Stimulated activated CD4-positive, alpha-beta T cell treated with anti-CD3 and anti-CD28 coated beads, Interleukin-15, amount 100 ng/mL, for 1 hour (primary cell): ENCODE measurements at places on chromosomes 6 and 20.
A peak's percentile ranks its signal among the peaks of the same experiment; 100 is the strongest.

GRCh38 chr6:128064540-128064895 lies 163.7 kb upstream of the THEMIS start:
- no peak for DNase-seq

DNA sequence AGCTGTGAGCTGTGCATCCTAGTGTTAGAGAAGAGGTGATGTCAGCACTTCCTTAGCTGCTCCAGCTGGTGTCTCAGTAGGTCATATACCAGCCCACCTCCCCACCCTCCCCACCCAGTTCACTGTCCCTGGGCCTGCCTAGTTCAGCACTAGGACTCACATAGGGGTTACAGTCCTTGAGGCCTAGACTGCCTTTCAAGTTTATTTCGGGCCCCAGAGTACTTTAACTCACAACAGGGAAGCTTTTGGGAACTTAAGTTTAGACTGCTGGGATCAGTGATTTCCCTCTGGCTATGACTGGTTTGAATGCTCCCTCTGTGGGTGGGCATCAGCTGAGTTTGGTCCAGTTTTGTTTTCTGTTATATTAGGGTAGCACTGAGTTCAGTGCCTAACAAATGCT lies 139.2 kb upstream of the MMS22L start:
- DNase-seq = no peak

GRCh38 chr6:40477246-40478126 lies 109.7 kb downstream of the LRFN2 start:
- DNase-seq = no peak

GRCh38 chr6:158361068-158361467 lies 48.8 kb downstream of the TULP4 start:
- DNase-seq = no peak

DNA sequence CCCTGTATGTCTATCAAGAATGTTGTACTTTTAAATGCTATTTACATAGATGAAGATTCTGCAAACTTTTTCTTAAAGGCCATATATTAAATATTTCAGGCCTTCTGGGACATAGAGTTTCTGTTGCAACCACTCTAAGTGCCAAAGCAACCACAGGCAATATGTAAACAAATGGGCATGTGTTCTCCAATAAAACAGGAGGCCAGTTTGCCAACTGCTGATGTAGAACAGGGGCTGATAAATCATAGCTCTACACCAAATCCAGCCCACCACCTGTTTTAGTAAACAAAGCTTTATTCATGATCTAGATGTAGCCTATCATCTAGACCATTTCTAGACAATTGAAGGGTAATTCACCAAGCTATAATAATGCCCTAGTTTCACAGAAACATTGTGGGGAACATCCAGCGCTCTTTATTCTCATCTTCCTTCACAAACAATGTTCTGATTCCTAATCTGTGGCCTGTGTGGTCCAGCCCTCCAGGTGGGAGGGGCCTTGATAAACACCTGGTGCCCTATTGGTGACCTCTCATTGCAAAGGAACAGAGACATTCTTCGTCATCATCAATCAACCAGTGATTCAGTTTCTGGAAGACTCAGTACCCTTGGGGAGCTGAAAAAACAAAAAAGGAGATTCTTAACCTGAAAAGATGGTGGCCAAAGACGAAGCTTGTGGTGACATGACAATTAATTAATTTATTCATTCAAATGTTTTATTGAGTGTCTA lies 80.2 kb downstream of the PREP start:
- no peak for DNase-seq

- no peak for DNase-seq
These were observed 8.8 kb downstream of the SLC22A16 start for GRCh38 chr6:110467566-110468140.

DNA sequence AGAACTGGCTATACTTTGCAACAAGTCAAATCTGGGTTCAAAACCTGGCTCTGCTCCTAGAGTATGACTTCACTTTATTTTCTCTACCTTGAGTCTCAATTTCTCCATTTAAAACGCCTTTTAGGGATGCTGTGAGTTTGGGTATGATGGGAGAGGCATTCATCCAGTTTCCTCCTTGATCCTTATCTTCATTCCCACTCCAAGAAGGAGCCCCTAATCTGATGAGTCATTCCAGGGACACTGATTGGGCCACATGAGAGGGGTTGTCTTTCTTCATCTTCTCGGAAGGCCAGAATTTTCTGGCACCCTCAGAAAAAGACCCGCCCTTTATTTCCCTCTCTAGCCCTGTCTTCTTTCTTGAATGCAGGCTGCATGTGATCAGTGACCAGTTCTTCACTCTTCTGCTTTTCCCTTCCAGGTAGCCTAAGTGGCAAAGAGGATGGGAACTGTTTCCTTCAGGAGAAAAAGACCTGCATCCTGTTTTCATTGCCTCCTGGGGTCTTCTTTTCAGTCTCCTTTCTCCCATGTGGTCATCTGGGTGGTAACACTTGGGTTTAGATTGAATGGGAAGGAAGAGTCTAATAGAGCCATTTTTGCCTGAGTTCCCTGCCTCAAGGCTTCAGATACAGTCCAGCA lies 32.1 kb upstream of the PNRC1 start:
- DNase-seq = no peak

GRCh38 chr6:108960601-108961000 lies 112.4 kb downstream of the ARMC2 start:
- no peak for DNase-seq

GRCh38 chr20:50194422-50194830 lies 3.8 kb downstream of the CEBPB start:
- no peak for DNase-seq

DNA sequence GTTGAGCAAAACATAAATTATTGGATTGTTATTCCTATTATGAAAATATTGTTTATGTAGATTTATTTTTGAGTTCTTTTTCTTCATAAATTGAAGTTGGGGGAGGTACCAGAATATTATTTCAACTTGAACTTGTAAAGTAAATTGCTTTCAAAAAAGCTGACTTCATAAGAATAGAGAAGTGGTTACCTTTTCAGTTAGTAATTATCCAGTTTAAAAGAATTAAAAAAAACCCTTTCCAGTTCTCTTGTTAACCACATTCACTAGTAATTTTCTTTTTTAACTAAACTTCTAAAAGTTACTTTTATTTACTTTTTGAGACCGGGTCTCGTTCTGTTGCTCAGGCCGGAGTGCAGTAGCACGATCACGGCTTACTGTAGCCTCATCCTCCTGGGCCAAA lies 124.3 kb downstream of the CDKAL1 start:
- DNase-seq = no peak

DNA sequence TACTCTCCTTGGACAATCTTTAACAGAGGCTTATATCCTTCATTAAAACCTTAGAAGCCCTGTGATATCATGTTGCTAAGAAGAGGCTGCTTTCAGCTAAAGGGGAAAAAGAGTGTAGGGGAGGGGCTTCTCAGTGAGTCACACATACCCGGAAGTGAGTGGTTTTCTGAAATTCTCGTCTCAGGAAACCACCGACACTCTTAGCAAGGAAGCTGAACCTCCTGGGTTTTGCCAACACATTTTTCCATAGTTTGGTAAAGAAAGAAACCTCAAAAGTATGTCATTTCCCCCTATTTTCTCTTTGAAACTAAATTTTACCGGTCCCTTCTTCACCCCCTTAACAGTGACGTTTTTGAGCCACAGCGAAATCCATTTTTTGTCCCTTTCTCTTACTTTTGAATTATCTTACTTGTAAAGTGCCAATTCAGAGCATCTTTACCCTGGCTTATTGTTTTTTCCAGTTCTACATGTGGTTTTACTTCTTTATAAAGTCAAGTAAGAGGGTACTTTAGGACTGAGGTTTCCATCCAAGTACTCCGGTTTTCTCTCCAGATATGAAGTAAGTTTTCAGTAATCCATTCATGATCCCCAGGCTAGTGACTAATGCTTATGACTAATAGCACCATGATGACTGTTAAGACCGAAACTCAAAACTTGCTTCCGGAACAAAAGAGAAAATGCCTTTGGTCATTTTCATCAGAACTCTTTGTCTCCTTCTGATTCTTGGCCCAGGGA lies 219.3 kb downstream of the ARHGAP18 start:
- no peak for DNase-seq

- DNase-seq = no peak
These were observed 47.7 kb downstream of the COL12A1 start for GRCh38 chr6:75158176-75158575.

DNA sequence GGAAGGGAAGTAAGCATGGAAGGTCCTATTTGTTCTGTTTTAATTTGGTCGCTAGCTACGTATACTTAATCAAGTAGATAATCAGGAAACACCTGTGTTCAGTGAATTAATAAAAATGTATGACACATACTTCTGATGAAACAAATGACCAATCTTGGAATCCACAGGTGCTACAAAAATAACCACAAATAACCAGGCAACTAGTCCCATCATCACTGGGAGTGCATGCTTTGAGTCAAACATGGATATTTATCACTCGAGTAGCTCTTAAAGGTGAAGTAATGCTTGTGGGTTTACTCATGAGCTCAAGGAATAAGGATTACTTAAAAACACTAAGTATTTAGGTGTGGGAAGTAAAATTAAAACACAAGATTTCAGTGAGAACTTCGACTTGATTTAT lies 285.6 kb upstream of the ID4 start:
- no peak for DNase-seq

GRCh38 chr20:1937316-1937976 lies 42.2 kb downstream of the SIRPA start:
- no peak for DNase-seq

DNA sequence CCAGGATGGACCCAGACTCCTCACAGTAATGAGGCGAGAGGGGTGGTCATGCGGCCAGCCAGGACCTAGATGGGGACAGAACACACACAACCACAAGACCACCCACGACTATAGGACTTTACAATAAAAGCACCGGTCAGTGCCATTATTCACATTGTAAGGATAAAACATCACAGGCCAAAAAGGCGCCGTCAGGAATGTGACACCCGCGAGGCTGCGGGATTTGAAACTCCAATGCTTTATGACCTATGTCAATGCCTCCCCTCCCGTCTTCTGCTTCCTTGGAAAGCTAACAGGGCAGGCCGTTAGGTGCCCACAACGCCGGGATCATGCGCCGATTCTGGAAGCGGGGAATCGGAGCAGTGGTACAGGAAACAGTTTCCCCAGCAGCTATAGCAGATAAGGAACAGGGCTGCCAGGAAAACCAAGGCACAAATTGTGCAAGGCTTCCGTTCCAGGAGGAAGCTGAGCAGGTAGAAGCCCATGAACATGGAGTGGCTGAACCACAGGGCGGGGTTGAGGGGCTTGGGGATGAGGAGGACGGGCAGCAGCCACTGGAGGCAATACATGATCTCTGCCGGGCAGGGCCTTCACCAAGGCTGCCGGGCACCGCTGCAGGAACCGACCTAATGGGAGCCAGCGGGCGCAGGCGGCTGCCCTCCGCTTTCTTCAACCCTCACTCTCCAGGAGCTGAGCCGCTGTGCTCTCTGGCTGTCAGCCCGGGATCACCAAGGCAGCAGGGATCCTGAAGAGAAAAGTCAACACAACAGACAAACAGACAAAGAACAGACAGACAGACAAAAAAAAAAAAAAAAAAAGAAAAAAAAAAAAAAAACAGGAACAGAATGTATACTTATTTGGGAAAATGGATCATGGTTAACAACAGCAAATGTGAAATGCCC lies 2.2 kb upstream of the NNAT start:
- no peak for DNase-seq

- DNase-seq = no peak
These were observed 20.1 kb upstream of the HECA start for GRCh38 chr6:139114746-139115145.

- peak; percentile 65 for DNase-seq
These were observed 4.5 kb upstream of the TAF8 start for GRCh38 chr6:42045538-42046460.

DNA sequence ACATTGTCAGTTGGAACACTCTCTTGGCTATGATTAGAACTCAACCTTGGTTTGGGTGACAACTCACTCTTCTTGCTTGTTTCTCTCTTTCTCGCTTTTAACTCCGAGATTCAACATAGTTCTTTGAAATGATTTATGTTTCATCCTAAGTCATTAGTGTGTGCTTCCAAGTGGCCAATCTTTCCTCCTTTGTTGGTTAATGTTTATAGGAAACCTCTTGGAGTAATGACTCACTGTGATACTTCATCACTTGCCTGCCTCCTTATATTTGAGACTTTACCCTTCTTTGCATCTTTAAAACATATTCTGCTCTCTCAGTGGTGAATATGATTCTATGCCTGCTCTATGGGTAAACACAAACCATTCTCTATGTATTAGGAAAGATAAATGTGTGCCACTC lies 279.7 kb upstream of the FLRT3 start:
- no peak for DNase-seq

DNA sequence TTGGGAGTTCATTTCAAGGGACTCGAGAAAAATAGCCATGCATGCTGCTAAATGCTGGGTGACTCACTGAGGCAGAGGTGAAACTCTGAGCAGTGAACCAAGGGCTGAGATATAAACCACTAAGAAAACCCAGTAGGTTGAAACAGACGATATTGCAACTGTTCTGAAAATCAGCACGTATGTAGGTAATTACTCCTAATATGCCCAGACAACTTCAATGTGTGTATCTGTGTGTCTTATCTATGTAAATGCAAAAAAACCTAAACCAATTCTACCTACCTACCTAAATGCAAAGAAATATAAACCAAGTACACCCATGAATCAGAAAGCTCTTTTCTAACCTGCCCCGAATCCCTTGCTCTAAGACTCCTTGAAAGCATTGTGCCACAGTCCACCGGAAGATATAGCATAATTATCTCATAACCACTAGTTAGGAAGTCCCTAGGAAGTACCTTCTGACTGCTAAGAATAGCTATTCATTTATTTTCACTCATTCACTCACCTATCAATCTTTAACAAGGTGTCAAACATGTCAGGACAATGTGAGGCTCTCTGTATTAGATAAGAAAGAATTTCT lies 458.7 kb upstream of the RUNX2 start:
- DNase-seq = no peak

GRCh38 chr6:39377539-39377950 lies 55.0 kb upstream of the KCNK16 start:
- DNase-seq = no peak

DNA sequence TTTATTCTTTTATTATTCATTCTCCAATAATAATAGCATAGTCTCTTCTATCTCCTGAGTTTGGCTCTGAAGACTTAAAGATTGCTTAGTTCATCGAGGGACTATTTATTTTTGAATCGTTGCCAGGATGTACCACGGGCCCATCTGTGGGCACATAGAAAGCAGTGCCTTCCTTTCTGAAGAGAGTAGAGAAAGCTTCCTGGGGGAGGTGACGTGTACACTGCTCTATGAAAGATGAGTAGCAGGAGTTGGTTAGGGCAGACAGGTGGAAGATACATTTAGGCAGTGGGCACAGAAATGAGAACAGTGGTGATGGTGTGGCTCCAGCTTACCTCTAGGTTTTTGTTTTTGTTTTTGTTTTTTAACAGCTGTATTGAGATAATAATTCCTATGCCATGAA lies 98.4 kb downstream of the CDKAL1 start:
- no peak for DNase-seq
